ENCODE measurements at places on chromosomes 3 and 15. TPM values are rescaled to one million over a fixed set of nuclear protein-coding genes. Genes with fewer than 3 reads are reported as not detected.

GRCh38 chr3:30643763-30644462 is 37.5 kb downstream of the TGFBR2 start:
- no peak for DNase-seq

- no peak for DNase-seq
These were observed 86.4 kb upstream of the THBS1 start for GRCh38 chr15:39494462-39494861.

GRCh38 chr3:67018105-67018788 is 20.1 kb downstream of the KBTBD8 start:
- no peak for DNase-seq

DNA sequence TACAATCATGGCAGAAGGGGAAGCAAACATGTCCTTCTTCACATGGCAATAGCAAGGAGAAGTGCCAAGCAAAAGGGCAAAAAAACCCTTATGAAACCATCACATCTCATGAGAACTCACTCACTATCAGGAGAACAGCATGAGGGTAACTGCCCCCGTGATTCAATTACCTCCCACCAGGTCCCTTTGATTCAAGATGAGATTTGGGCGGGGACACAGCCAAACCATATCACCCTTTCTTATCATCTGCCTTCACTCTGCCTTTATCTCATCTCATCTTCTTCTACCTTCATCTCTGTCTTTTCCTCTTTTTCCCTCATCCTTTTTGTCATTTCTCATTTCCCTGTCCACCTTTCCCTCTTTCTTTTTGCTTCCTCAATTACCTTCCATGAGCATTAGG is 149.6 kb downstream of the AGBL1 start:
- DNase-seq = no peak

- no peak for DNase-seq
These were observed 263.9 kb upstream of the PROK2 start for GRCh38 chr3:72048873-72049272.

DNA sequence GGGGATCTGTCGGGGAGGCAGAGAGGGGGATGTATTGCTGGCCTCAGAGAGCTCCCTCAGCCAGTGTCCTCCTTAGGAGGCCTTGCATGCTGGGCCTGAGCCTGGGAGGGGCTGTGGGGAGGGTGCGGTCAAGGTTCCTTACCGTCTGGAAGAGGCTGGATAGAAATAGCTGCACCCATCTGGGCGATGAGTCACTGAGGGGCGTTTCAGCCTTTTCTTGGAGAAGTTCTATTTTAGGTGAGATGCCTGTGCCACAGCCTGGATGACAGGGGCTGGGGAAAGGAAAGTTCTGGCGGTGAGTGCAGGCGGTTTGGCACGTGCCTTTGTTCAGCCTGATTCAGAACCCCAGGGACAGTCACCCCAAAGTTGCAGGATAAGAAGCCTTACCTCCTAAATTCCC is 35.7 kb upstream of the APEH start:
- DNase-seq = no peak

GRCh38 chr3:1423566-1424089 is 330.8 kb downstream of the CNTN6 start:
- DNase-seq = no peak

- no peak for DNase-seq
These were observed 3.6 kb downstream of the GADL1 start for GRCh38 chr3:30890907-30891306.

GRCh38 chr3:119795849-119796248 is 13.9 kb downstream of the NR1I2 start:
- no peak for DNase-seq

DNA sequence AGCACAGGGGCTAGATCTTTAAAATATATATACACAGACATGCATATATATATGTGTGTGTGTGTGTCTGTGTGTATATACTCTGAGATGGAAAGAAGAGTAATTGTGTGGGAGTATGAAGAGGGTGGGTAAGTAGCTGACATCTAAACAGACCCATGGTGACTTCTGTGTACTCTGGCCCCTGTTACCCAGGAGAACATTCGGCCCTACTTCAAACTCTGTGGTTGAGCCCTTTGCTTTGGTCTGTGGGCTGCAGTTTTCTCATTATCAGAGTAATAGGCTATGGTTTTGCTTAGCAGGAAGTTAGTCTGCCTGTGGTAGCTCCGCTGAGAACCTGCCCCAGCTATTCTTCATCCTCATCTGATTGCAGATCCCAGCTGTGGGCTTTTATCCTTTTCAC is 141.4 kb downstream of the RBPMS2 start:
- DNase-seq = no peak

GRCh38 chr3:152047465-152047864 is 174.0 kb downstream of the SUCNR1 start:
- DNase-seq = no peak

- no peak for DNase-seq
These were observed 109.1 kb downstream of the COL6A6 start for GRCh38 chr3:130626049-130626448.

GRCh38 chr15:98954411-98954810 is 53.2 kb downstream of the PGPEP1L start:
- DNase-seq = peak; percentile 69

DNA sequence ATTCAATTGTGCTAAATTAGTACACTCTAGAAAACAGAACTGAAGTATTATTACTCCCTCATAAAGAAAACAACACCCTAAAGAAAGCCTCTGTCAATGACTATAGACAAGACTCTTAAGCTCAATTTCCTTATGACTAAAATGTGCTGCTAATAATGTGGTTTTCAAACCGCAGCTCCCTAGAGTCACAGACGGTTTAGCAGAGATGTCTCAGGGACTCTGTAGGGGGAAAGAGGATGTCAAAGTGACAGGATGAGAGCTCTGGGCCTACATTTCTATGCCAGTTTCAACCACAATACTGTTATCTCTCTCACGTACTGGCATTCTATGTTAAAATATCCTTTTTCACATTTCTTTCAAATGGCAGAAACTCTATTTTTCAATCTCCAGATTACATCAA is 37.6 kb upstream of the WDR49 start:
- DNase-seq = no peak

GRCh38 chr3:79178471-79179180 is 589.2 kb downstream of the ROBO1 start:
- no peak for DNase-seq

GRCh38 chr3:73926360-73927202 is 301.8 kb upstream of the PDZRN3 start:
- no peak for DNase-seq

GRCh38 chr15:88832820-88833730 is 29.8 kb downstream of the ACAN start:
- DNase-seq = no peak

DNA sequence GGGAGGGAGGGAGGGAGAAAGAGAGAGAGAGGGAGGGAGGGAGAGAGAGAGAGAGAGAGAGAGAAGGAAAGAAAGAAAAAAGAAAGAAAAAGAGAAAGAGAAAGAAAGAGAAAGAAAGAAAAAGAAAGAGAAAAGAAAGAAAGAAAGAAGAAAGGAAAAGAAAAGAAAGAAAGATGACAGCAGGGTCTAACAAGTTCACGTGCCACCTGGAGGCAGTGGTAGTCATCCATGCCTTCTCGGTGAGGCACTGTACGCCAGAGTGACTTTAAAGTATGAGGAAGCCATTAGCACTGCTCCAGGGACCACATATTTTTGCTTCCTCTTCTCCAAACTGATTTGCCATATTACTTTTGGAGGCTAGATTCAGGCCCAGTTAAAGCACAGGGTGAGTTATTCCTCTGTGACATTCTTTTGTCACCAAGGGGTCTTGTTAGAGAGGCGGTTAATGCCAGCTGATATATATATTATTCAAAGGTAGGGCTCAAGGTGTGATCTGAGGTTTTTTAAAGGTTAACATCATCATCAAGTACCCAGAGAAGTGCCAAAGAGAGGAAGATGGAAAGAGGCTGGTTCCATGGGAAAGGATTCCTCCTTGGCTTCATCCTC is at the start of gene HTR3D:
Gene HTR3D (plus strand): TSS at position 556 of the 606 bp plus-strand sequence. CDS start 0 bp downstream, at position 556.
- DNase-seq = no peak

DNA sequence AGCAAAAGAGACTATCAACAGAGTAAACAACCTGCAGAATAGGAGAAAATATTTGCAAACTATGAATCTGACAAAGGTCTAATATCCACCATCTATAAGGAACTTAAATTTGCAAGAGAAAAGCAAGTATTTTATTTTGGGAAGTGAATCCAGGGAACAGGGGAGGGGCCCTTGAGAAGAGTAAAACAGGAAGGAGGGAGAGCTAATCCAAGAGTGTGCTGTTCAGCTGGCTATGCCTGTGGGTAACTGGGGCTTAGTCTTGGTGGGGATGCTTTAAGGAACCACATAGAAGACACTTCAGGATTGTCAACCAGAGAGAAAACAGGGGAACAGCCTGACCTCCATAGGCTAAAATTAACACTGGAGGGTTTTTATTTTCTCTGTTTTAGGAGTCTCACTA is 3.9 kb upstream of the HHLA2 start:
- no peak for DNase-seq

DNA sequence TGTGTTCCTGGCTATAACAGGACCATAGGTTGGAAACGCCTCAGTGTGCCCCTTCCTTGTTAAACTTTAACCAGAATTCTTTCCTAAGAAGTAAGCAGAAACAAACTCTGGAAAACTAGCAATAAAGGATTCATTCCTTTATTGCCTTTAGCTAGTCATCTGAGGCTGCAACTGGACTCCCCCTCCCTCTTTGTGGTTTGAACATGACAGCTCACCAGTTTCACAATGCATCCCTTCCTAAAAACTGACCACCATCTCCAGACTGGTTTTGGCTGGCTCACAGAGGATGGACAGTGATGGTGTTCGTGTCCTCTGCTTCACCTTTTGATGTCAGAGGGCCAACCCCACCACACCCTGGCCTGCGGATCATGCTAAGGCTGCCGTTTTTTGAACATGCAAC is 27.9 kb upstream of the TGFBR2 start:
- no peak for DNase-seq

DNA sequence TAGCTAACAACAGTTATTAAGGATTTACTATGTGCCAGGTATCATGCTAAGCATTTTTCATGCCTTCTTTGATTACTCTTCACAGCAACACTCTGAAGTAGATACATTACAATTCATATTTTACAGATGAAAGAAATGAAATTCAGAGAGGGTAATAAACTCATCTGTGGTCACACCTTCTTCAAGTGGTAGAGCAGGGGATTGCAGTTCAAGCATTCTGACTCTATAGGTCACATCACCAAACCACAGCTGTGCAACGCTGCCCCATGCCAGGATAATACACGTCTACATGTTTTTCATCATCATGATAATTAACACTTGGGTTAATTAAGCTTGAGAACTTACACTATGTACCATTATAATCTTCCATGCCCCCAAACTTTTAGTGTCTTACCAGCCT is 98.5 kb downstream of the LRRC3B start:
- DNase-seq = no peak

DNA sequence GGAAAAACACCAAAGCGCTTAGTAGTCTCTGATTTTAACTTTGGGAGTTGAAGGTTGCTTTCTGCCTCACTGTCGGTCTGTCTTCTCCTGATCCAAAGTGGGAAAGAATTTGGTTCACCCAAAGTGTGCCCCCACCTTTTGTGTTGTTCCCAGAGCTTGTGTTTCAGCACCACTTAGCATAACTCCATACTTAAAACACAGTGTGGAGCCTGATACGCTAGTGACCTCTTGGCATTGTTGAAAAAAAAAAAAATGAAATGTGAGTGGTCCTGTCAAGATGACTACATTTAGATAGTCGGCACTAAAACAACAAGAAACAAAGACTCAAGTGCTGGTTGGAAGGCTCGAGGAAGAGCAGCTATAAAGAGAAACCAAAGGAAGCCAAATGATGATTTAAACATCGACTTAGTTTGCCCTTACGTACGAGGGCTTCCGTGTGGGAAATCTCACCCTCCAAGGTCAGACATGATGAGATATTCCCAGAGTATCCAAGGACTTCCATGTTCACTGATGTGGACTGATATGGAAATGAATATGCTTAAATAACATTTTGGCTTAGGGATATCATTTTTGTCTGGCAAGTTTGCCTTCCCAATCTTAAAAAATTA is 178.8 kb downstream of the MEIS2 start:
- no peak for DNase-seq

- DNase-seq = no peak
These were observed 58.8 kb upstream of the GOLGA8A start for GRCh38 chr15:34496207-34496995.

GRCh38 chr15:31098953-31099740 is 2.4 kb downstream of the TRPM1 start:
- no peak for DNase-seq

GRCh38 chr3:24220859-24221657 is 273.6 kb downstream of the THRB start:
- no peak for DNase-seq

DNA sequence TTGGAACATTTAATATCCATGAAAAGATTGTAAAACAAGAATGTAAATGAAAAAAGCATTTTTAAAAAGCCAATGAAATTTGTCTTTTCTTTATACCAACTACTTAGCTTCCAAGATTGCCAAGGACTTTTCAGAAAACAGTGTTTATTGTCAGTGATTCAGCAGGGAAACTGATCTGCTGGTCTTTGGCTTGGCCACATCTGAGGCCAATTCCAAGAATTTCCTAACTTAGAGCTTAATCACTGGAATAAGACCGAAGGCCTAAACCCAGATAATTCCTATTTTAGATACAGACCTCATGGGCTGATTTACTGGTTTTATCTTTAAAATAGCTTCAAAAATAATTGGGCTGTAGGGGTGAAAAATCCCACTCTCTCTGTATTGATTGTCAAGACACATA is 260.5 kb upstream of the RORA start:
- DNase-seq = no peak

GRCh38 chr3:60304112-60304511 is 947.1 kb downstream of the FHIT start:
- no peak for DNase-seq

- DNase-seq = no peak
These were observed 67.2 kb upstream of the XCR1 start for GRCh38 chr3:46094506-46094905.

RBMS3 gene
- 17.1 TPM for polyA plus RNA-seq

DAZL gene
- polyA plus RNA-seq = not detected

PRR23B gene
- not detected for polyA plus RNA-seq

AP3B2 gene
- polyA plus RNA-seq = 1.1 TPM

CMSS1 gene
- 24.9 TPM for polyA plus RNA-seq

DGKG gene
- 1.0 TPM for polyA plus RNA-seq

LRRC31 gene
- not detected for polyA plus RNA-seq

GUCA1C gene
- polyA plus RNA-seq = 1.8 TPM

CYP19A1 gene
- 1,570 TPM for polyA plus RNA-seq

CYP1A1 gene
- polyA plus RNA-seq = 0.96 TPM

DNAH12 gene
- 0.29 TPM for polyA plus RNA-seq

B3GALNT1 gene
- 18.2 TPM for polyA plus RNA-seq

CYP11A1 gene
- 30.1 TPM for polyA plus RNA-seq

ACP3 gene
- 8.5 TPM for polyA plus RNA-seq

GRIP2 gene
- polyA plus RNA-seq = 11.2 TPM

DPP8 gene
- 14.9 TPM for polyA plus RNA-seq

POPDC2 gene
- polyA plus RNA-seq = 3.0 TPM

CIP2A gene
- 3.0 TPM for polyA plus RNA-seq

ACOX2 gene
- polyA plus RNA-seq = 25.4 TPM

GNAT1 gene
- polyA plus RNA-seq = not detected

H1-8 gene
- polyA plus RNA-seq = not detected

Measured in ovary (tissue), 10 donors.